Upper lobe of left lung (tissue), 6 donors: ENCODE measurements at places on chromosomes 12 and 14. TPM values are rescaled to one million over a fixed set of nuclear protein-coding genes. Genes with fewer than 3 reads are reported as not detected.

METTL3 gene
- 52.4 TPM for total RNA-seq

- no peak overlapping the region for H3K4me3 ChIP-seq
- H3K27me3 ChIP-seq, result no peaks in the 10 kb centered on the region
- H3K36me3 ChIP-seq, result no peaks in the 10 kb centered on the region
- no peak for DNase-seq
- H3K27ac ChIP-seq, result no peak overlapping the region
Measured at GRCh38 chr14:87343652-87344051, 649.3 kb downstream of the GALC start.

AKAP3 gene
- 2.4 TPM for total RNA-seq

PTCSC3 gene
- 3.9 TPM for total RNA-seq

DNA sequence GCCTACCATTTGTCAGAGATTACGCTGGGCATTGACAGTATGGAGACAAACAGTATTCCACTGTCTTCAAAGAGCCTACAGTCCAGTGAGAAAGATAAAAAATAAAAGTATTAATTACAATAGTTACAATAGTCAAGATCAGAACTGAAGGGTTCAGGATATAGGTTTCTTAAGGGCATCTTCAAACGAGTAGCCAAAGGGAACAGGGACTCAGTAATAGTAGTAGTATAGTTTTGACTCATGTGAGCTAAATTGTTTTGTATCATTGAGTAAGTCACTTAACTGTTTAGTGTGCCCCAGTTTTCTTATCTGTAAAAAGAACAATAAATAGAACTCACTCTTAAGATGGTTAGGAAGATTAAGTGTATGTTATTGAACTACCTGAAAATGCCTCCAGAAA lies 123.6 kb downstream of the METTL25 start:
- H3K36me3 ChIP-seq, result no peaks in the 10 kb centered on the region
- no peaks in the 10 kb centered on the region for H3K4me1 ChIP-seq
- no peaks in the 10 kb centered on the region for H3K27me3 ChIP-seq
- no peak for DNase-seq

- DNase-seq, result no peak
- H3K4me3 ChIP-seq, result no peak overlapping the region
- no peaks in the 10 kb centered on the region for H3K4me1 ChIP-seq
- no peak overlapping the region for H3K27ac ChIP-seq
- H3K27me3 ChIP-seq, result no peaks in the 10 kb centered on the region
Measured at GRCh38 chr12:120654656-120655055, 14.2 kb downstream of the CABP1 start.

DNA sequence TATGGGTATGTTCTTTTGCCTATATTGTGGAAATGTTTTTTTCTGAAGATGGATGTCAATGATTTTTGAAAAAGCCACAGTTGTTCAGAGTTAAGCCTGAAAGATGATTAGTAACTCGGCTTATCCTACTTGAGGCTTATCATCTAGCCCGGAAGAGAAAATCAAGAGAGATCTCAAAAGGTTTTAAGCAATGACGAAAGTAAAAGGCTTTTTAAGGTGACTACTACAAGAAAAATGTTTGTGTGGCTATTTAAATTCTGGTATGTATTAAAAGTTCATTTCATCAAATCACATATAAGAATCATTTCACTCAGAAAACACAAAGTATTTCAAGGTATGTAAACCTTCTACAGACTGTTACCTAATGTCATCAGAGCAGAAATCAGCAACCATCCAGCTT lies 40.2 kb downstream of the HEATR5A start:
- H3K36me3 ChIP-seq, result peaks cover 72% of the 10 kb centered on the region
- DNase-seq, result no peak

SLC5A8 gene
- total RNA-seq, result 2.8 TPM
